Panc1 (cell line): ENCODE measurements at places on chromosomes 16 and 17.

- H3K27ac ChIP-seq = no peak overlapping the region
- no peak overlapping the region for H3K4me3 ChIP-seq
- no peaks in the 10 kb centered on the region for H3K36me3 ChIP-seq
- no peaks in the 10 kb centered on the region for H3K4me1 ChIP-seq
- no peaks in the 10 kb centered on the region for H3K27me3 ChIP-seq
These were observed 1.1 kb upstream of the RAB11FIP4 start for GRCh38 chr17:31390426-31390747.

- no peak overlapping the region for H3K27ac ChIP-seq
- no peaks in the 10 kb centered on the region for H3K4me1 ChIP-seq
- DNase-seq = no peak
- H3K27me3 ChIP-seq = no peaks in the 10 kb centered on the region
- no peak overlapping the region for H3K4me3 ChIP-seq
These were observed 69.4 kb downstream of the YPEL2 start for GRCh38 chr17:59400858-59401257.

DNA sequence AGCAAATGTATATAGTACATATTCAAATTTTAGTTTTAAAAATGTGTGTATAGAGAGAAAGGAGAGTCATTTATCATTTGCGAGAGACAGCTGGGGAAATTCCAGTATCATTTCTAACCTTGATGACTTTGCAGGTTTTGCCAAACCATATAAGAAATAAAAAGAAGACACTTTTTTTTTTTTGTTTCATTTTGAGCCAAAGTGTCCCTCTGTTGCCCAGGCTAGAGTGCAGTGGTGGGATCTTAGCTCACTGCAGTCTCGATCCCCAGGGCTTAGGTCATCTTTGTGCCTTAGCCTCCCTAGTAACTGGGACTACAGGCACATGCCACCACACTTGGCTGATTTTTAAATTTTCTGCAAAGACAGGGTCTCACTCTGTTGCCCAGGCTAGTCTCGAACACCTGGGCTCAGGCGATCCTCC is 38.4 kb upstream of the VWA3A start:
- no peak overlapping the region for H3K4me3 ChIP-seq
- no peaks in the 10 kb centered on the region for H3K4me1 ChIP-seq
- no peak for DNase-seq

DNA sequence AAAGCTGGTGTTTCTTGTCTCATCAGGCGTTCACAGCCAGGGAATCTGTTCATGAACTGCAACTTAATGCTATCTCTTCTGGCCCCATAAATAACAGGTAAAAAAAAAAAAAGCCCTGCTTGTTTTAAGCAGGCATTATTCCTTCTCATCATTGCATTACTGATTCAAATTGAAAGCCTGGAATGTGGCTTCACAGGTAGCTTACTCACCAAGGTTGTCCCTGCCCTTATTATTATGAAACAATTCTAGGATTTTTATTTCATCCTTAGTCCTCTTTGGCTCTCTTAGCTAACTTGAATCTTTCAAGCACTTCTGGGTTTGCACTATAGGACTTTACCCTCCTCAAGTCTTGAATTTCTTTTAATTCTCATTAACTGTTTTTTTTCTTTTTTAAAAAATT is 113.3 kb downstream of the CNTNAP4 start:
- no peak overlapping the region for H3K27ac ChIP-seq
- no peaks in the 10 kb centered on the region for H3K4me1 ChIP-seq
- no peak for DNase-seq
- no peaks in the 10 kb centered on the region for H3K27me3 ChIP-seq
- H3K36me3 ChIP-seq = no peaks in the 10 kb centered on the region
- H3K4me3 ChIP-seq = no peak overlapping the region

GRCh38 chr17:52106638-52107261 is 51.8 kb downstream of the CA10 start:
- peak; percentile 13 for DNase-seq
- H3K4me3 ChIP-seq = no peak overlapping the region
- no peak overlapping the region for H3K27ac ChIP-seq
- no peaks in the 10 kb centered on the region for H3K4me1 ChIP-seq

- peak overlapping the region; percentile 42; the same call in 1 of the 2 replicates for H3K27ac ChIP-seq
- no peak for DNase-seq
- no peaks in the 10 kb centered on the region for H3K36me3 ChIP-seq
- peaks cover 23% of the 10 kb centered on the region for H3K4me1 ChIP-seq
- H3K27me3 ChIP-seq = no peaks in the 10 kb centered on the region
These were observed 71.7 kb downstream of the PRKCB start for GRCh38 chr16:23907457-23907902.

DNA sequence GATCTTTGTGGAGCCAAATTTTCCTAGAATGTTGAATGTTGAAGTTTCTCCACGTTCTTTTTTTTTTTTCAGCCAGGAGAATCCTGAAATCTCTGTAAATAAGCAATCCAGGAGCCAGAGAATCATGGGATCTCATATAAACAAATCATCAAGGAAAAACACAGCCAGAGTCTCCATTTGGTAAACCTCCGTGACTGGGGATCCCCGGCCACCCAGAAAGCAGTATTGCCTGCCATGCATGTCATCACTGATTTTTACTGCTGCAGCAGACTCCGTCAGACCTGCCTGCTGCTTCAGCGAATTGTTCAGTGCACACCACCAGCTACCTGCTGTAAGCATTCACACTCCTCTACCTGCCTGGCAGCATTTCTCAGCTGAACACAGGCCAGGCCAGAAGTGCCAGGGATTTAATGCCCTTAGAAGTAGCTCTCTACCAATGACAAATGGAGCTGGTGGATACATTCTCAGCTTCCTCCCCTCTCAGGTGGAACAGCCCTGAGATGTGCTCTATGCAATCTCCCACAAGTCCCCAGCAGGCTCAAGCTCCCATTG is 158.6 kb downstream of the CYLD start:
- no peaks in the 10 kb centered on the region for H3K36me3 ChIP-seq
- no peak overlapping the region for H3K4me3 ChIP-seq
- H3K27ac ChIP-seq = no peak overlapping the region
- DNase-seq = no peak
- H3K27me3 ChIP-seq = no peaks in the 10 kb centered on the region

DNA sequence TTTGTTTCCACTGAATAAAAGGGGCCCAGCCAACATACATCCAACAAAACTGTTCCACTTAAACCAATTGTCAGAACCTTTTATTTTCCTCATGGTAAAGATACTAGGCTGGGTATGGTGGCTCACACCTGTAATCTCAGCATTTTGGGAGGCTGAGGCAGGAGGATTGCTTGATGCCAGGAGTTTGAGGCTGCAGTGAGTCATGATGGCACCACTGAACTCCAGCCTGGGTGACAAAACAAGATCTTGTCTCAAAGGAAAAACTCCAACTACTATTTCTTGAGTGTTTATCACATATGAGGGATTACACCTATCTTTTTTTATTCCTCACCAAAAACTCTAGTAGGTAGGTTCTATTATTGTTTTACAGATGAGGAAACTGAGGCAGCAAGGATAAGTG is 4.7 kb upstream of the PSMC5 start:
- no peak for DNase-seq
- H3K4me3 ChIP-seq = no peak overlapping the region
- no peak overlapping the region for H3K27ac ChIP-seq
- peaks cover 35% of the 10 kb centered on the region for H3K36me3 ChIP-seq
- H3K4me1 ChIP-seq = peaks cover 5% of the 10 kb centered on the region; the same call in 1 of the 2 replicates
